ENCODE measurements at places on chromosomes 7 and 10. TPM values are rescaled to one million over a fixed set of nuclear protein-coding genes. Genes with fewer than 3 reads are reported as not detected.
A peak's percentile ranks its signal among the peaks of the same experiment; 100 is the strongest.

The EVX1 gene
- total RNA-seq, result not detected

DNA sequence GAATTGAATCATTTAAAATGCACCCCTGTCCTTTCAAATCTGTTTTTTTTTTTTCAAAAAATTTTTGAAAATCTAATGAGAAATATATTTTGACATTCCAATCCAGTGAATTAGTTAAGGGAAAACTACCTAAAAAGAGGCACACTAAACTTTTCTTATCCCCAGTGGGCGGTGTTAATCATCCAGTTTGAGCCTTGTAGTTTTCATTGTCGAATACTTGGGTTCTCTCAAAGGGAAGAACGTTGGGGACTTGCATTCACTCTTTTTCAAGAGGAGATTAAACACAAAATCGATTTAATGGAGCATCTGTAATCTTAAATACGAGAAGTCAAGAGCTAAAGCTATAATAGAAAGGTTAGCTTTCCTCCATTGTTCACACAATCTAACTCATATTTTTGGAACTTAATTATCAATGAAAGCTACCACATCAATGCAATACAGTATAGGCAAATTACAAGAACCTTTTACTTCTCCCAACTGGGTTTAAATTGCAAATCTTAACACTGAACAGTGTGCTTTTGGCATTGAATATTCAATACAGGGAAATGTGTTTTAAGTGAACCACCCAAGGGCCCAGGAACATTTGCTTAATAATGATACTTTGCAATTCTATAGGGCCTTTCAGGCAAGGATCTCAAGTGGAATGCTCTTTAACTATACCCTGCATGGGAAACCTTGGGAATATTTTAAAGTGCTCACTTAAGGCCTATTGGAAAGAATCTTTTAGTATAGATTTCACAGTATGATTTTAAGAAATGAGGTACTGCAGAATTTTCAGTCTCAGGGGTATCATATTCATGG lies 13.1 kb upstream of the SP8 start:
- no peak for DNase-seq

The ADIRF gene
- 357 TPM for total RNA-seq

- no peak for DNase-seq
Measured at GRCh38 chr10:71250405-71250804, 38.0 kb downstream of the UNC5B start.

- DNase-seq, result no peak
Measured at GRCh38 chr10:15180736-15181135, 12.2 kb upstream of the NMT2 start.

The CEP41 gene
- total RNA-seq, result 12.7 TPM

DNA sequence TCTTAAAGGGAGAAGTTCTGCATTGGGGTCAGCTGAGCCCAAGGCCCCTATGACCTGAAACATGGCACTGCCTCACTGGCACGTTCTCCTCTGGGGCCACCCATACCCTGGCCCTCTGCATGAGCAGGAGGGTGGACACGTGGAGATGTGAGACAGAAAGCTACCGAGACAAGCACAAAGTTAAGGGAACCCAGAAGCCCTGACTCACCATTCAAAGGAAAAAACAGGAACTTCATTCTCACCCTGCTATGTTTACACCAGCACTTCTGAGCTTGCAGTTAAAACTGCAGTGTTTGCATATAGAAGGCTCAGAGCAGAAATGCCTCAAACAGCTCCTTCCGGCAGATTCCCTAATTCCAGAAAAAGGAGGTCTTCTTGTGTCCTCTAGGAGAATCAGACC lies 41.7 kb downstream of the DENND11 start:
- no peak for DNase-seq

DNA sequence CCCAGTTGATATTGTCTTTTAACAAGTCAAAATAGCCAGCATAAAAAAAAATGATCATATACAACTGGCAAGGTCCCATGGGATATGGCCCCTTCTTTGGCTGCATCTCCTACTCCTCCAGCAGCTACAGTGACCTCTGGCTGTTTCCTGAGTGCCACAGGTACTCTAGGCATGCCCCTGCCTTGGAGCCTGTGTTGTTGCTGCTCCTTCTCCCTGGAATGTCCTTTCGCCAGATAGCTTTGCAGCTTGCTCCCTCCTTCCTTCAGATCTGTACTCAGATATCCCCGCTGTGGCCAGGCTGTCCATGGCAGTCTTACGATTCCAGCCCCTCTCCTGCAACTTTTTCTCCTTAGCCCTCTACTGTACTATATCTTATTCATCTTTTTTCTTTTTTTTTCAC lies 23.3 kb downstream of the CNNM2 start:
- no peak for DNase-seq

- DNase-seq, result no peak
Measured at GRCh38 chr10:51950371-51950995, 251.1 kb upstream of the CSTF2T start.

DNA sequence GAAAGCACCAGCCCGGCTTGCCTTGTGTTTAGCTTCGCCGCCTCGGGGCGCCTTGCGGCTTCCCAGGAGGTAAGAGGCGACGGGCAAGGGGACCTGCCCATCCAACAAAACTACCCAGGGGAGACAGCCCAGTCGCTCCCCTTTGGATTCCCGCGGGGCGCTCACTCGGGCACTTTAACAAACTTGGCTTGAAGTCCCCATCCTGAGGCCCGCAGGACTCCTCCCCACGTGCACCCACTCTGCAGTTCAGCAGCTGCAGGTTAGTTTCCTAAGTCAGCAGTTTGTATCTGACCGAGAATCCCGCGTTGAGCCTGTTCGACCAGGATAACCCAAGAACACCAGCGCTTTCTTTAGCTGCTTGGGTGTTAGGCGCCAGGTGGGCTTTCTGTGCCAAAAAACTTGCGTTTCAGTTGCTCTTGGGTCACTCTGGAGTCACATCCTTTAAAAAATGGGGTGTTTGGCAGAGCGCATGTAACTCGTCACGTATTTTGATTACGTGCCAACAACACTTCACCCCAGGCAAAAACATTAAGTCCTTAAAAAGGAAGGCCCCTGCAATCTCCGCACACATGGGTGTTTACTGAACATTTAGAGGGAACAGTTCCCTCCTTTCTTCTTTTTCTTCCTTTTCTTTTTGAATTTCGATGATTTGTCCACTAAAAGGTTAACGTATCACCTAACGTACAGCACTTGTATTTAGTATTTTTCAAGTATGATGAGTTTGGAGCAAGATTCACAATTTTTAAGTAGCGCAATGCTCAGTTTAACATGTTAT lies 876 bp downstream of the DNAH11 start:
- DNase-seq, result no peak

- no peak for DNase-seq
Measured at GRCh38 chr7:90384433-90384832, 18.8 kb upstream of the CLDN12 start.

DNA sequence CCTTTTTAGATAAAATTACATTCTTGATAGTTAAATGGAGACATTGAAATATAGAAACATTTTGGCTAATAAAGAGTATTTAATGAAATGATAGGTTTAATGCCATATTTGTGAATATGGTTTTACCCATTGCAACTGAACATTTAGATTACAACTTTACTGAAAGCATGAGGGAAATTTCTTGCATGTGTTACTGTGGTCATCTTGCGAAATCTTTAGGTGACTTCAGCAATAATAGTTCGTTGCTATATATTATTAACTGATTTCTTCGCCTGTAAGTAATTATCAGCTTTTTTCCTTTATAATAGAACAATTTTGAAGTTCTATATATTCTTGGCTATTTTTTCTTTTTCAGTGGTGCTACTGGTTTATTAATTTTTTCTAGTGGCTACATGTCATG lies 83.2 kb downstream of the MLLT10 start:
- no peak for DNase-seq

The MYH16 gene
- total RNA-seq, result not detected

GRCh38 chr7:7720193-7720592 lies 1.8 kb upstream of the RPA3 start:
- DNase-seq, result no peak

The GBX1 gene
- not detected for total RNA-seq

GRCh38 chr10:52466464-52466863 lies 152.4 kb downstream of the DKK1 start:
- DNase-seq, result no peak

DNA sequence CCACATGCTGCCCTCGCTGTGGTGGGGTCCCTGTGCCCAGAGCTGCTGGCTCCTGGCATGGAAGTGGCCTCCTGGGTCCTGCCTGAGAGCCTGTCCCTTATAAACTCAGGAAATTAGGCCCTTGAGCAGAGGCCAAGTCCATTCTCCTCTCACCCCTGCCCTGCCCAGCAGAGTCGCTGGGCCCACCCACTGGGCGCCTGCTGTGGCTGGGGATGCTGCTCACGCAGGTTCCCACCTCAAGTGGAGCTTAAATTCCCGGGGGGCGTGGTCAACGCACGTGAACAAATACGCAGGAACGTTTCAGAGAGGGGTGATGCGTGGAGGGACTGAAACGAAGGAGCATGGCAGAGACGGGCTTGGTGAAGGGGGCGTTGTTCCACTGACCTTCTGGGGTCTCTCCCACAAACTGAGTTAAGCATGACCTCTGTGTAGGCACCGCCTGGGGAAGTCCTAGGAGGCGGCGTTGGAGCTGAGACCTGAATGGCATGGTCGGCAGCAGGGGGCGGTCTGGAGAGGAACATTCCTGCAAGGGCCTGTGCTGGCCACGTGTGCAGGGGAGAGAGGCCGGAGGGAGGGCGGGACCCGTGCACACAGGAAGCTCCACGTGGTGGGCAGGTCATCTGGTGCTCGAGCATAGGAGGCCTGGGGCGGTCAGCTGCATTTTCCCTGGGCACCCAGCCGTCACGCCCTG lies 27.9 kb downstream of the FAM20C start:
- DNase-seq, result peak; percentile 86

DNA sequence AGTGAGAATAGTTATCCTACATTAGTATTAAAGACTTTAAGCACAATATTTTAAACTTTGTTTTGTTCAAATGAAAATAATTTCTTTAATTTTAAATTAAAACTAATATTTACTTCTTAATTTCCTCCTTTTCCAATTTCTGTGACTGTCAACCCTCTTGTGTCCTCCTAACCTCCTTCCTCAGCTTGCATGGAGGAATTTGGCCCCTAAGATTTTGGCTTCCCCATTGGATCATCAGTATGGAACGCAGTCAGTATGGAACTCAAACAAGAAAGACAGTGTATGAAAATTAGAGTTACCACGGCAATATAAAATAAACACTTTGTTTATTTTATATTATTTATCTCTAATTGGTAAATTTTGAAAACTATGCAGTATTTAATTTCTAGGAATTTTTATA lies 91.2 kb downstream of the CYP51A1 start:
- DNase-seq, result no peak

DNA sequence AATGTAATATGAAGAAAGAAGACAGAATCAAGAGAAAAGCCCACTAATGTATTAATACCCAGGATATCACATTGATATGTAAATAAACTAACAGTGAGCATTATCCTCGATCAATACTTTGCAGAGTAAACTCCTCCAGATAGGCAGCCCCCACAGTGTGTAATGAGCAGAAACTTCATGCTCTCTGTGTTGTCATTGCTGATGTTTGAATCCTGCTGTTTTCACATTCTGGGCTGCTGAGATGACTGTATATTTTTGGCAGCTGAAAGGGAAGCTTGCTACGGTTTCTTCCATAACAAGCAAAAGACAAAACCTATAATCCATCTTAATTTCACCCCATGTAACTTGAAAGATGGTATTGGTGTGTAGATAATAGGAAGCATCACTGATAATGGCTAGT lies 15.3 kb upstream of the THSD7A start:
- no peak for DNase-seq

GRCh38 chr10:70742537-70743429 lies 42.4 kb downstream of the TBATA start:
- DNase-seq, result peak; percentile 93

GRCh38 chr10:124447751-124448466 lies 1.9 kb downstream of the NKX1-2 start:
- no peak for DNase-seq

GRCh38 chr10:57799625-57800024 lies 468.1 kb downstream of the IPMK start:
- no peak for DNase-seq

GRCh38 chr7:103297837-103298179 lies 573 bp downstream of the PMPCB start:
- DNase-seq, result no peak

DNA sequence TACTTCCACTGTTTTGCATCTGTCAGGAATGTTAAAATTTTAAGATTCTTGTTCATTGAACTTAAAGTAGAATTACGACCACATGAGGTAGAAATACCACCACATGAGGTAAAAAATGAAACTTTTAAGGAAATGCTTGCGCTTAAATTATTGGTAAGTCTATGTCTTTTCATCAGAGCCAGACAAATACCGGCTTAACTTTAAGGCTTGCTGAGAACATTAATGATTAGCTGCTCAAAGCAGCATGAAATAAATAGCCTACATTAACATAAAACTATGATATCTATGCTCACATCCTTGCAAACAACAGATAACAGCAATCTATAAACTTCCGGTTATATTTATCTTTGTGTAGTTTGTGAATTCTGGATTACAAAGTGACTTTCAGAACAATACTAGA lies 26.9 kb upstream of the SCIN start:
- DNase-seq, result peak; percentile 29
